ENCODE measurements at places on chromosomes 6 and 20. TPM values are rescaled to one million over a fixed set of nuclear protein-coding genes. Genes with fewer than 3 reads are reported as not detected.

DNA sequence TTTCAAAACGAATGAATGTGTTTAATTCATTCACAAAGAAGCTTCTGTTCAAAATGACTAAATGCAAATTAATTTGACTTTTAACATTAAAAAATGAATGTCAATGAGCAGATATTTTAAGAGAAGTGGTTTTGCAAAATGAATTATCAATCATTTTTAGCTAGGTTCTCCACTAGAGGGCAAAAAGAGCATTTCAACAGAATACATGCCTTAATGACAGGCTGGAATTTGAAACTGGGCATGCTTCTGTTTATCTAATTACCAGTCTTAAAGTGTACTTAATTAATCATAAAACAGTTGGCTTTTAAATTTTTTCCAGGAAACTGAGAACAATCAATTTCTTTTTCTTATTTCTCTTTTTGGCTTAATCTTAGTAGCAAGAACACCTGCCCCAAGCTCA is 63.8 kb upstream of the TINAG start:
- no peak overlapping the region for H3K4me3 ChIP-seq
- DNase-seq = no peak
- no peaks in the 10 kb centered on the region for H3K4me1 ChIP-seq
- H3K27me3 ChIP-seq = no peaks in the 10 kb centered on the region

DNA sequence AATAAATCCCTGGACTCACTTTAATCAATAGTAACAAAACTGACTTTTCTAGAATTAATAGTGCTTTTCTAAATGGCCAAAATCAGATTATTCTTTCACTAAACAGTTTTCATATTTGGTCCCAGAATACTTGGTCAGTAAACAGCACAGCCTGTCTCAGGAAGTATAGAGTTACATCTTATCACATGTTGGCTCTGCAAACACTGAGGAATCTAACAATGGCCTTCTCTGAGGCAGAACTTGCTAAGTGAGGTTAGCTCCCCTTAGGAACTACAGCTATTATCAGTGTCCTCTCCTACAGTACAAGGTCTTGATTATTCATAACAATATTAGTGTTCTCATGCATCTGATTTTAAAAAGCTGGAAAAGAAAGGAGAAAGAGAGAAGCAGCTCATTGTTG is 1622.8 kb downstream of the HACE1 start:
- H3K4me1 ChIP-seq = no peaks in the 10 kb centered on the region
- no peak overlapping the region for H3K4me3 ChIP-seq
- no peaks in the 10 kb centered on the region for H3K36me3 ChIP-seq
- H3K27me3 ChIP-seq = no peaks in the 10 kb centered on the region
- no peak for DNase-seq

DNA sequence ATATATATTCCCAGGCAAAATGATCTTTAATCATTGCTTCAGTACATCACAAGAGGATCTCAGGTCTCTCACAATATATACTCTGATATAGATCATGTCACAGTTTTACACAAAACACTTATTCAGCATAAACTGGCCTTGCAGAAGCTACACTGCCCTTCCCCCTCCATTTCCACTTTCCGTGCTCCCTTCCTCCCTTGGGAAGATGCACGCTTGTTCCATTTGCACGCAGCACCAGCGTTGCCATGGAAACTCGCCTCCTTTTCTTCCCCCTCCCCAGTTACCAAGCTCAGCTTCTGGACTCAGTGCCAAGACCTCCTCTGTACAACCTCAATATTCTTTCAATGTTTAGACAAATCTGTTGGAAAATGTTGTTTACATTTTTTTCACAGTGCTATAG is 154.6 kb downstream of the RFPL4B start:
- H3K4me3 ChIP-seq = no peak overlapping the region
- no peak for DNase-seq
- H3K36me3 ChIP-seq = no peaks in the 10 kb centered on the region

DNA sequence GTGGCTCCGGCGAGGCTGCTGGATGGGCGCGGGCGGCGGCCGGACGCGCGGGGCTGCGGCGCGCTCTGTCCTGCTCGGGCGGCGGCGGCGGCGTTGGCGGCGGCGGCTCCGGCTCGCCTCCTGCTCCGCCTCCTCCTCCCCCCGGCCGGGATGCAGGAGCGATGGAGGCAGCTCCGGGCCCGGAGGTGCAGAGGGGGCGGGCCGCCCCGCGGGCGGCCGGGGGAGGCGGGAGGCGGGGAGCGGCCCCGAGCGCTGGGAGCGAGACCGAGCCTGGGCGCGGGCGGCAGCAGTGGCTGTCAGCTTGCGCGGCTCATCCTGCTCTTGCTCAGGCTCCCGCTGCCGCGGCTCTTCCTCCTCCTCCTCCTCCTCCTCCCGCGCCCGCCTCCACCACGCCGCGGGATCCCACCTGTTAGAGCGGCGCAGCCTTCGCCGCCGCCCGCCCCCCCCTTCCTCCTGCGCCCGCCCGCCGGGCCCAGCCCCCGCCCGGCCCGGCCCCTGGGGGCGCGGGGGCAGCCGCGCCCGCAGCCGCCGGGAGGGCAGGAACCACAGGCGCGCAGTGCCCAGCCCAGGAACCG is at the start of gene NOL4L:
TSS of gene NOL4L (minus strand) at position 323 of the 575 bp plus-strand sequence. CDS start 443 bp downstream, outside the sequence.
- H3K27me3 ChIP-seq = no peaks in the 10 kb centered on the region
- peak within 1 kb of the TSS; percentile 48 for H3K4me3 ChIP-seq
- no peaks in the 10 kb centered on the region for H3K36me3 ChIP-seq
- peak; percentile 45 for DNase-seq
- peaks cover 40% of the 10 kb centered on the region for H3K4me1 ChIP-seq

DNA sequence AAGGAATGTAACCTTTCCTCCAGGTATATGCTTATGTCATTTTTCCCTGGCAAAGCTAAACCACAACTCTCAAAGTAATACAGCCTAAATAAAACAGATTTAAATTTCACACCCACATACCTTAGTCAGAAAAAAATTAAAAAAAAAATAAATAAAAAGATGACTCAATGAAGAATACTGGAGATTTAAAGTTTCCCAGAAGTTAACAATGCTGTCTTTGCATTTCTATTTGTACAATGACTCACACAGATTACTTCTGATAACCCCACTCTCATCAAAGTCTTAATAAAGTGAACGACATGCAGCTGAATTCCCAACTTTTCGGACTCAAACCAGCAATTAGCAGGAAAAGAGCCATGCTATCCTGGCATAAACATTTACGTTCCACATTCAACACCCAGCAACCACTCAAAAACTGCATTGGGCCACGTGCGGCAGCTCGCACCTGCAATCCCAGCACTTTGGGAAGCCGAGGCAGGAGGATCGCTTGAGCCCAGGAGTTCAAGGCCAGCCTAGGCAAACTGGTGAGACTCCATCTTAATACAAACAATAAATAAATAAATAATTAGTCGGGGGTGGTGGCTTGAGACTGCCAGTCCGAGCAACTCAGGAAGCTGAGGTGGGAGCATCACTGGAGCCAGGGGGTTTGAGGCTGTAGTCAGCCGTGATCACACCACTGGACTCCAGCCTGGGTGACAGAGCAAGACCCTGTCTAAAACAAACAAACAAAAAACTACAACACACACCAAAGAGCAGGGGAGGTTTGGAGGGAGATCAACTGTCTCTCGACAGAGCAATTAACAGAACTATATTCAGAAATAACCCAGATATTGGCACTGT is 130.5 kb downstream of the WDR27 start:
- no peak for DNase-seq
- no peaks in the 10 kb centered on the region for H3K36me3 ChIP-seq
- H3K27me3 ChIP-seq = no peaks in the 10 kb centered on the region
- H3K4me3 ChIP-seq = no peak overlapping the region
- peaks cover 11% of the 10 kb centered on the region for H3K4me1 ChIP-seq
- H3K27ac ChIP-seq = no peak overlapping the region

- DNase-seq = no peak
- no peaks in the 10 kb centered on the region for H3K36me3 ChIP-seq
- H3K4me1 ChIP-seq = peaks cover 6% of the 10 kb centered on the region
Measured at GRCh38 chr6:52015953-52016352, 71.5 kb downstream of the PKHD1 start.

DNA sequence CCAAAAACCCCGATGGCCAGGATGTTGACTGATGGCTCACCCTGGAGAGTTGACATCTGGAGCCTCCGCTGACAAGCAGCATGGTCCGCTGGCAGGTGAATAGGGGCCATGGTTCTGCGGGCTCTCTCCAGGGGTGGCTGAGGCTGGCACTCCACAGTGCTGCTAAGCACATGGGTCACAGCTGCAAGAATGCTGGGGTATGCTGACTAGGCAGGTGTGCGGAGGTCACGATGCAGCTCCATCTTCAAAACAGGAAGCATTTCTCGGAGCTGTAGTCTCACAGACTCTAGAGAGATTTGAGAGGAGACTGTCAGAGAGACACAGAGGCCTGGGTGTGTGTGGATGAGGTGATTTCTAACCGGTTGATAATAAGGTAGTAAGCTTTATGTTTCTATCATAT is 341.6 kb downstream of the NRN1 start:
- no peak overlapping the region for H3K4me3 ChIP-seq
- H3K4me1 ChIP-seq = peaks cover 25% of the 10 kb centered on the region
- peak; percentile 73 for DNase-seq
- H3K27me3 ChIP-seq = no peaks in the 10 kb centered on the region
- peak overlapping the region; percentile 9 for H3K27ac ChIP-seq

GRCh38 chr20:14444106-14444505 is 106.7 kb upstream of the FLRT3 start:
- H3K27ac ChIP-seq = no peak overlapping the region
- no peaks in the 10 kb centered on the region for H3K27me3 ChIP-seq
- DNase-seq = no peak
- H3K4me1 ChIP-seq = no peaks in the 10 kb centered on the region

DNA sequence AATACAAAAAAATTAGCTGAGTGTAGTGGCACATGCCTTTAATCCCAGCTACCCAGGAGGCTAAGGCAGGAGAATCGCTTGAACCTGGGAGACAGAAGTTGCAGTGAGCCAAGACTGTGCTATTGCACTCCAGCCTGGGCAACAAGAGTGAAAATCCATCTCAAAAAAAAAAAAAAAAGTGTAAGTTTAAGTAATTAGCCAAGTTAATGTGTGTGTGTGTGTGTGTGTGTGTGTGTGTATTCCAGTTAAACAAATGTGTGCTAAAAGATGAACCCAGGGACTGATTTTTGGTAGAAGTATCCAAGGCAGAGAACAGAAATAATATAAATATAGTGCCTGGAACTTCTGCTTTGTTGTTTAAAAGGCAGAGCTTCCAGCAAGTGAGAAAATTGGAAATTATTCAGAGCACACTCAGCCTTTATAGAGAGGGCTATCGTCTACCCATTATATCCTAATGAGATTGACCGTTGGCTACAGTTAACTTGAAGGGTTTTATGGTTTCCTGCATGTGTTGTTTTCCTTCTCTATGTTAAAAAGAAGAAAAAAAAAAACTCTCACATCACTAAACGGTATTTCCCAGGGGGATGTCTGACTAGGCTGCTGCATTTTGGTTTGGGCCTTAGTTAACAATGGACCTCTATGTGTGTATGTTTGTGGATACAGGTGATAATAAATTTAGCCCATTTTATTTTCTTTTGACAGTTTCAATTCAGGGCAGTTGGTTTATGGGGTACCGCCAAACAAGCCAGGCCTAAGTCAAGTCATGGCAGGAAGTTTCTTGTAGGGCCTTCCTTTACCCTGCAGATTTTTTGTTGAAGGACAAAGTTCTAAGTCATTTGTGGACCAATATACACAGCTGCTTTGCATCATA is 9.8 kb downstream of the SOX4 start:
- H3K4me1 ChIP-seq = peaks cover 16% of the 10 kb centered on the region
- H3K27me3 ChIP-seq = peaks cover 6% of the 10 kb centered on the region
- H3K27ac ChIP-seq = peak overlapping the region; percentile 6
- no peak for DNase-seq

GRCh38 chr6:93341900-93342613 is 77.3 kb downstream of the EPHA7 start:
- H3K27ac ChIP-seq = no peak overlapping the region
- no peaks in the 10 kb centered on the region for H3K36me3 ChIP-seq
- DNase-seq = no peak
- no peak overlapping the region for H3K4me3 ChIP-seq
- no peaks in the 10 kb centered on the region for H3K4me1 ChIP-seq

DNA sequence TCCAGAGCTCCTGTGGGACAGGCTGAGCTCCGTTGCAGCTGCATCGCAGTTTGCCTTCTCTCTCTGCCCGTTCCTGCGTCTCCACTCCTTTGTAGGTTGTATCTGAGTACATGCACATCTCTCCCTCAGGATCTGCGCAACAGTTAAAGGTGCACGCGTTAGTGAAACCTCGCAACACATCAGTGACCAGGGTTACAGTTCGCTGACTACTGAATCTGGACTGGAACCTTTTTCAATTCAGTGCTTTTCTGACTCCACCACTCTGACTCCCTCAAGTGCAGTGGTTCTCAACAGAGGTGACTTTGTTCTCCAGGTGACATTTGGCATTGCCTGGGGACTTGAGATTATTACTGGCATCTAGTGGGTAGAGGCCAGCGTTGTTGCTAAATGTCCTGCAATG is 44.0 kb downstream of the UST start:
- H3K27ac ChIP-seq = no peak overlapping the region
- H3K36me3 ChIP-seq = no peaks in the 10 kb centered on the region
- H3K4me3 ChIP-seq = no peak overlapping the region

DNA sequence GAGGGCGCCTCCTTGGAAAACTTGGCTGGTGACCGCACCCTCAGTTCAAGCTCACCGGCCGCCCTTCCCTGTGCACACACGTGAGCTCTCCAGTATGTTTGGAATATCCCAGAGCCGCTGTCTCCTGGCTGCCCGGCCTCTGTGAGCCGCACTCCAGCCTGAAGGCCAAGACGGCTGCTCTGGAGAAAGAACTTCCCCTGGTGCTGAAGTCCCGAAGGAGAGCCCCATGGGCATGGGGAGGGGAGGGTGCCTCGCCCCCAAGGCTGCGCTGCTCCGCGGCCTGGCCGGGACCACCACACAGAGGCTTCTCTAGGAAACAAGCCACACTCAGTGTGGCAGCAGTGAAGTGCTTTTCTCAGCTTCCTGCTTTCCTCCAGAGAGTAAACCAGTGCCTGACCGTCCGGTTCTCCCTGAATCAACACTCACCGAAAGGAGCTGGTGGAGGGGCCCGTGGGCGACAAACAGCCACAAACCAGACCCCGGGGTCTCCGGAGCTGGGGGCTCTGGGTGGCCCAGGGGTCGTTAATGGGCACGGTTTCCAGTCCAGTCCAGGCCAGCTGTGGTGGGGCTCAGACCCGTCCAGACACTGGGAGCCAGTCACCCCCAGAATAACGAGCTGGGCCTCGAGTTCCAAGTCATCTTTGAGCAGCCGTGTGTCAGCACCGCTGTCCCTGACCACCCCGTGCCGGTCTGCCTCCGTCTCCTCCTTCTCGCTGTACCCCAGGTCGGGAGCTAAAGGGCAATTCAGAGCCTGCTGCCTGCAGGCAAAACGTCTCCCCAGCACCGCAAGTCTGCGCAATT is 87.4 kb upstream of the BHLHE23 start:
- no peaks in the 10 kb centered on the region for H3K36me3 ChIP-seq
- H3K4me3 ChIP-seq = no peak overlapping the region
- H3K27ac ChIP-seq = no peak overlapping the region
- no peaks in the 10 kb centered on the region for H3K27me3 ChIP-seq
- no peak for DNase-seq
- H3K4me1 ChIP-seq = no peaks in the 10 kb centered on the region

DNA sequence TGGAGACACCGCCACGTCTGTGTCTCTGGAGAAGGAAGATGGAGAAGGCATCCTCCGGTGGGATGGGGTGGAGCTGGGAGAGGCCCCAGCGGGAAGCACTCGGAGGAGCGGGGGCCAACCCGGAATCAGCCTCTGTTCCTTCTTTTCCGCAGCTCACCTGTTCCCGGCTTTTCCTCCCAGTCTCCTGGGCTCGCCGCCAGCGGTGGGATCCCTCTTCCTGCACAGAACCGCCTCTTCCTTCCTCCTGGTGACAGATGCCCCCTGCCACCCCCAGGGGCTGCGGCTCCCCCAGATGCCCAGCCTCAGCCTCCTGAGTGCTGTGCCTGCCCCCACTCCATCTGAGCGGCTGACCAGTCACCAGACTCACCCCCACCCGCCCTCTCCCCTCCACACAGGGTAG is 23.3 kb downstream of the RAMACL start:
- H3K27me3 ChIP-seq = no peaks in the 10 kb centered on the region
- H3K4me3 ChIP-seq = no peak overlapping the region
- no peak overlapping the region for H3K27ac ChIP-seq
- H3K4me1 ChIP-seq = no peaks in the 10 kb centered on the region

Gene TMEM74B
- total RNA-seq = 0.73 TPM

Gene SAMD5
- not detected for total RNA-seq

Gene ANKRD6
- total RNA-seq = 15.0 TPM
